NB4 (cell line): ENCODE measurements at places on chromosomes 3 and 15.

DNA sequence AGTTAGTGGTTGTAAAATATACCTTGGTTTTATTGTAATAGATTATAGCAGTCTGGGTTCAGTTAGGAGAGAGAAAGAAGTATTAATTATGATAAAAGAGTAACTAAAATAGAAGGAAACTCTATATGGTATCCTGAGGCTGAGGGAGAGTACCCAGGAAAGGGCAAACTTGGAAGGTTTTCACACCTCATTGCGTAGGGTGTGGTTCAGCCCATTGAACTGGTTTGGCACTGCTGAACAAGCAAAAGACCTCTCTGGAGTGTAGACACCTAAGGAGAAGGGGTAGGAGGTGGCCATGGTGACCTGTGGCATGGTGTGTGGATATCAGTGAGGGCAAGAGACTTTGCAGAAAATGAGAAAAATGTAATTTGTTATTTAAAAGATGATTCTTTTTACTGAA is 63.5 kb downstream of the STT3B start:
- DNase-seq: no peak

- no peak for DNase-seq
These were observed 113.4 kb upstream of the FAM3D start for GRCh38 chr3:58779934-58780333.

DNA sequence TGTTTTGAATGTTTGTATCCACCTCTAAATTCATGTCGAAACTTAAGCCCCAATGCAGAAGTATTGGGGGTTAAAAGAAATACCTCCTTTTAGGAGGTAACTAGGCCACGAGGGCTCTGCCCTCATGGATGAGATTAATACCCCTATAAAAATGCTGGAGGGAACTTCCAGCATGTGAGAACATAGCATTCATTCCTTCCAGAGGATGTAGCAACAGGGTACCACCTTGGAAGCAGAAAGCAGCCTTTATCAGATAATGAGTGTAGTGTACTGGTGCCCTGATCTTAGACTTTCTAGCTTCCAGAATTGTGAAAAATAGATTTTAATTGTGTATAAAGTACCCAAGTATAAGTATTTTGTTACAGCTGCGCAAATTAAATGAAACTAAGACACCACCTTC is 353.4 kb upstream of the MANF start:
- no peak for DNase-seq

DNA sequence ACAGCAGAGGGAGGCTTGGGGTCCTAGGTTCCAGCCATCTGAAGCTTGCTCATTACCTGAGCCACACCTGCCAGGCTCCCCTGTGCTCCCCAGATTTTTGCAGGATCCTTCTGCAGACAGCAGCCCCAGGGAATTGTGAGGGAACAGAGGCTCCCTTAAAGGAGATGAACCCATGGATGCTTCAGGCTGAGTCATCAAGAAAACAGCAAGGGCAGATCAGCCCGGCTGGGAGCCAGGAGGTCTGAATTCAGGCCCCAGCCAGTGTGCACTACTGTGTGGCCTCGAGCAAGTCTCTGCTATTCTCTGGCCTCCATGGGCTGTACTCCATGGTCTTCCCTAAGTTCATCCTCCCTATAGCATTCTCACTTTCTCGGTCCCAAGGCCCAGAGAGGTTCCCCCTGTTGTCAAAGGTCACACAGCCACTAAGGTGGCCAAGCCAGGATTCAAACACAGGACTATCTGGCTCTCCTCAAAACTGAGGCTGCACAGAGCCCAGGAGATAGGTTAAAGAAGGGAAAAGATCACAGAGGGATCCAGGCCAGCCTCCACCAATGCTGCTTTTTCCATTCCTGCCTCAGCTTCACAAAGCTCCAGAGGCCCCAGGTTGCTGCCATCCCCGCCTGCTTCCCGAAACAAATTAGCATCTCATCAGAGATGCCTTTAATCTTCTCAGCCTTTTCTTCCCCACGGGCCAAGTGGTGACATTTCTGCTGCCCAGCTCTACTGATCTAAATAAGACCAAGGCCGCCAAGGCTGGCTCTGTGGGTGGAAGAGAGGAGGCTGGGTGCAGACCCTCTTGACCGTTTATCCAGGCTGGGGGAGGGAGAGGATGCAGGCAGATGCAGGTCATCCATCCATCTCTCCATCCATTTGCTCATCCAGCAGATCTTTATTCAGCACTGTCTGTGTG is 21.2 kb upstream of the GRIP2 start:
- no peak for DNase-seq
